ENCODE measurements at places on chromosomes 7 and 10.

GRCh38 chr10:22999942-23000341 lies 72.1 kb downstream of the ARMC3 start:
- no peak for DNase-seq

GRCh38 chr10:83820033-83820432 lies 319.3 kb upstream of the GHITM start:
- no peak for DNase-seq

GRCh38 chr10:112490545-112490944 lies 43.5 kb downstream of the VTI1A start:
- DNase-seq, result no peak

DNA sequence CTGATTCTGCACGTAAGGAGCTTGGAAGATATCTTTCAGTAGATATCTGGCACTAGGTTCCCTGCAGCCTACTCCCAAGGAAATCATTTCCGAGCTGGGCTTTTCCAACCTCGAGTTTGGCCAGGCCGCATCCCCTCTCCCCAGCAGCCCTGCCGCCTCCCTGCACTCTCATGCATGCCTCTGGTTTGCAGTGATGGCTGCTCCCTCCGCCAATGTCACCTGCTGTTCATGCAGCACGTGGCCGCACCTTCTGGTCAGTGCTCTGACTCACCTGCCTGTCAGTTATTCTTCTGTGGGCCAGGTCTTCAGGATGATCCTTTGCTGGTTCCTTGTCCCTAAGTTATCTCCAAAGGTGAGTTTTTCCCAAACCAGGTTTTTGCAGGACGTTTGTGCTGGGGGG lies 50.6 kb upstream of the RASGEF1A start:
- DNase-seq, result peak; percentile 4

- peak; percentile 32 for DNase-seq
These were observed 371.6 kb downstream of the BBS9 start for GRCh38 chr7:33500703-33501701.

- DNase-seq, result peak; percentile 60
These were observed 352.2 kb downstream of the TFEC start for GRCh38 chr7:115678086-115678982.

GRCh38 chr7:99137411-99138180 lies 6.3 kb downstream of the SMURF1 start:
- DNase-seq, result peak; percentile 77

GRCh38 chr7:116464375-116464774 lies 35.2 kb upstream of the CAV2 start:
- no peak for DNase-seq

GRCh38 chr7:120278773-120279172 lies 5.8 kb downstream of the KCND2 start:
- no peak for DNase-seq

GRCh38 chr7:63023182-63023787 lies 975.4 kb upstream of the ZNF722 start:
- no peak for DNase-seq

GRCh38 chr7:158836692-158837091 lies 7.4 kb upstream of the ESYT2 start:
- DNase-seq, result no peak

DNA sequence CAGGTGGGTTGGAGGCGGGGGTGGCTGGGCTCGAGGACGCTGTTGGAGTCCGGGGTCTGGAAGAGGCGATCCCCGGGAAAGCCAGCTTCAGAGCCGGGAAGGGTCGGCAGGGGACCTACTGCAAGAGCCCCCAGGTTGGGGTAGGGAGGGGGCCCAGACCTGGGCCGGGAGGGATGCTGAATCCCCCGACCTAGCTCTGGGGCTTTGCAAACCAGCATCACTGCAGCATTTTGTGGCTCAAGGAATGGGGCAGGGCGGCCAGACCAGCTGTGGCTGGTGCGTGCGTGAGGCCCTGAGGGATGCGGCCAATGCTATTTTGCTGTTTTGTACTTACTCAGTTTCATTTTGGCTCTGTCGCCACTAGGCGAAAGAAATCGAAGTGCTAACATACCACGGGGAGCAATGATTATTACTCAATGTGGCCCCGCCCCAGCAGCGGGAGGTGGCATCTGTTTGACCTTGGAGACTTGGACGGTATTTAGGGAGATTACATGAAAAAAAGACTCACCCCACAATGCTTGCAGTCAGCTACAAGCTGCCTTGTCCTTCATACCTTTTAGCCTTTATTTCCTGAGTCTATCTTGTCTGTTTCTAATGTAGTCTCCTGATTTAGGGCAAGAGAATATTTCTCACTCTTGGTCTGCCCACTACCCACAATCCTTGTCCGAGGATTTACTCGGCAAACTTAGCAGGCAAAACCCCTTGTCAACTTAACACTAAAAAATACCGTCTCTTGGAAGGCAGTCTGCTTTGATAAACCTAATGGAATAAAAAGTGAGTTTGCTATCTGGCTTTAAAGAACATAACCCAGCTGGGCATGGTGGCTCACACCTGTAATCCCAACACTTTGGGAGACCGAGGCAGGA lies 16.2 kb downstream of the HSPB1 start:
- DNase-seq, result peak; percentile 92

DNA sequence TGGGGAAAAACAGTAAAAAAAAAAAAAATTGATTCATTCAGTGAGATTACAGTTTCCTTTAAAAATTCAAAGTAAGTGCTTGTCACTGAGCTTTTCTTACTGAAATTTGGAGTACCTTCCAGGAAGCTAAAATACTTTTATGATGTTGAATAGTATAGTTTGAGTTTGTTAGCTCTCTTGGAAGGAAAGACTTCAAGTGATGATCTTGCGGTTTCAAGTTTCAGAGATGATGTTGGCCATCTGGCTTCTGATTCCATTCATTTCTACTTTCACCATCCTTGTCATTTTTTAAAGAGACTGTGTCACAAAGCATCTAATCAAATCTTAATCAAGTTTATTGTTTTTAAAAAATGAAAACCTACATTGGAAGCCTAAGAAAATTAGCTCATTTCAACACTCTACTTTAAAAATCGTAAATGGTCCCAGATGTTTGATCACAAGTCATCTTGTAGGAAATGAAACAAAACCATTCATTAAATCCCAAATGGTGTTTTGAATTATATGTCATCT lies 4.9 kb upstream of the HERPUD2 start:
- DNase-seq, result no peak

- DNase-seq, result no peak
These were observed 11.6 kb downstream of the GRID1 start for GRCh38 chr10:86354761-86355540.

GRCh38 chr7:83468251-83468739 lies 180.6 kb downstream of the SEMA3E start:
- DNase-seq, result peak; percentile 87

GRCh38 chr10:123062726-123063125 lies 53.9 kb downstream of the ACADSB start:
- no peak for DNase-seq

GRCh38 chr7:28609608-28610007 lies 197.3 kb downstream of the CREB5 start:
- no peak for DNase-seq

- DNase-seq, result peak; percentile 45
These were observed 58.5 kb upstream of the AHR start for GRCh38 chr7:17239683-17240521.

- peak; percentile 83 for DNase-seq
These were observed 951 bp downstream of the ELOVL3 start for GRCh38 chr10:102227050-102227449.

DNA sequence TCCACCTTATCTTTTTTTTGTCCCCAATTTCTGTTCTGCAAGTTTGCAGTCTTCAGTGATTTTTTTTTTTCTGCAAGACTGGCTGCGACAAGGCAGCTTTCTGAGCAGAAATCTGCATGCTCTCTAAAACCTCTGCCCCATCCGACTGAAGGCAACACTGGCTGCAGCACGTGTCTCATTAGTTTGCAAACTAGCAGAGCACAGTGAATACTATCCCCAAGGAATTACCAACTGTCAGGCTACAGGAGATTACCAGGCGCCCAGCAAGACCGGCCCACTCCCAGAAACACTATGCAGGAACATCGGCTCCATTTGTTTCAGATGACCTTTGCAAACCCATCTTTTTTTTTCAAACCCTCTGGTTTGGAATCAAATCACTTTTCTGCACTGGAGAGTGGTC lies 538.8 kb downstream of the SORCS1 start:
- DNase-seq, result no peak

DNA sequence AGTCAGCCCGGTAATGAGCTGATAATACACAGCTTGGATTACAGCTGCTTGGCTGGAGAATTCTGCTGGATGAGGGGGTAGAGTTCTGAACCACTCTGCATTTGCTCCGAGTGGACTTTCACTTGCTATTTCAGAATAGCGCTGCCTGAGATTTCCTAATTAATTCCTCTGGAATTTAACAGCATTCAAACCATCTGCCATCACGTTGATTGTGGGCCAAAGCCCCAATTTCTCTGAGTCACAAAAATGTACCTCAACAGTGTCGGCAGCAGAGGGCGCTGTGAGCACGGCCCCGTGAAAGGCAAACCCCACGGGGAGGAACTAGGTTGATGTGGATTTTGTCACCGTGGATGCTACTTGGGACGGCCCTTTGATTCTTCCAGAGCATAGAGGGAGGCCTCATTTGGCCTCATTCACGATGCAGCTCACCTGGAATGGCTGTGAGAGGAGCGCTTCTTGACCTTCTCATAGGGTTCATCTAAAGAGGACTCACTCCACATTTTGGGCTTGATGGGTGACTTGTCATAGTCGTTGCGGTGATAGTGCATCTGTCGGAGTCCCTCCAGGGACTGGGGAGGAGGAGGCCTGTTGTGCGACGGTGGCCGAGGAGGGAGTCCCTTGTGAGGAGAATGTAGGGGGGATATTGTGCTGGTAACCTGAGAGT lies 73.3 kb downstream of the PRPF18 start:
- DNase-seq, result peak; percentile 90

DNA sequence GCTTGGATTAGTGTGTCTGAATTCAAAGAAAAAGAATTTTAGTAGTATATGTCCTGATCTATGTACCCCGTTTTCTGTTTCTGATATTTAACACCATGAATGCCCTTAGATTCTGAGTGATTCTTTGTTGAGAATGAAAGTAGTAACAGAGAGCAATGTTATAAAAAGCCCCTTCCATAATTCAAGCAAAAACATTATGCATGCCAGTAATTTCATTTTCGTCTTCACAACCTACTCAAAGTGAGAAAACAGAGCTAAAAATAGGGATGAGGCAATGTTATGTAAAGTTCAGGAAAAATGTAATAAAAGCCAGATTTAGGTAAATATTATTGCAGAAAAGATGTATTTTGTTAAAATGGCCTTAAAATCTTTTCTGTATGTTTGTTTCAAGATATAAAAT lies 28.1 kb downstream of the PTPRZ1 start:
- DNase-seq, result no peak

DNA sequence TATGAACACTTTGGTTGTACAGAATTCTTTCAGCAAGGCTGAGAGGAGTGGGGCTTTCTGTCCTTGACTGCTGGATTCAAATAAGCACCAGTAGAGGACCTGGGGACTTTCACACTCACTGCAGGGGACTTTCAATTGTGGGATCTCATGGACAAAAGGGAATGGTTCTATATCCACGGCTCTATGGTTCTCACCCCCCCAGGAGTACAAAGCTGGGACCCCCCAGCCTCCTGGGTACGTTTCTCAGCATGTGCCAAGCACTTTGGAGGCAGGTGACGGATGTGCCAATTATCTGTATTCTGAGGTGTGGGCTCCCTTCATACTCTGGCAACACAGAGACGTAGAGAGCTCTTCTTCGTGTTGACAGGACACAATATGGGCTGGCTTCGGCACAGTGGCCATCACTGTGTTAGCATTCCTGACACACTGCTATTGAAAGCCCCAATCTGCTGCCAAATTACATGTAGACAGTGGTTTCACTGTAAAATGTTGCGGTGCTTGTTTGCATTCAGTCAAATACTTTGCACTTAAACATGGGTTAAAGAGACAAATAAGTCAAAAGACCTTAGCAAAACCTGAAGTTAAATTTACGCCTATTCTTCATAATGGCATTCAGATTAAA lies 92.7 kb upstream of the SAMD8 start:
- no peak for DNase-seq

DNA sequence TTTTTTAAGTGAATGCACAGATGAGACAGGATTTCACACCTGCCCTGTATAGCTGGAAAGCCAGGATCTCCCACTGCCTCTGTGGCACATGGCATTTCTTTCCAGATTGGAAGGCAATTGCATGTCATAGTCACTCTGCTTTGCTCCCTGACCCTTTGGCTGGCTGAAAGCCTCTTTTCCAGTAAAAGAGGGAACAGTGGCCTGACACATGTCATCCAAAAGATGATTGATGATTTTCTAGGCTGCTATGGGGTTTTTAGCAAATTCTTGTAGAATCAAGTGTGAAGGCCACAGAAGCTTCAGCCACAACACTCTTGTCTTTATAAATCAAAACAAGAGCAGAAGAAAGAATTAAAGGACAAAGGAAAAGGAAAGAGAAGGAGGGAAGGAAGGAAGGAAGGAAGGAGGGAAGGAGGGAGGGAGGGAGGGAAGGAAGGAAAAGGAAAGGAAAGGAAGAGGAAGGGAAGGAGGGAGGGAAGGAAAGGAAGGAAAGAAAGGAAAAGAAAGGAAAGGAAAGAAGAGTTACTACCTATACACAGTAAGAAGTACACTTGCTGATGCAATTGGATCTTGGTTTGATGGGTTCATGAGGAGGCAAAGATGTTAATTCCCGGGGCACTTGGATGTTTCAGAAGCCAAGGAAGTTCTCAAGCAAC lies 158.9 kb upstream of the FRMD4A start:
- no peak for DNase-seq

GRCh38 chr10:121596689-121597503 lies 1.3 kb downstream of the FGFR2 start:
- peak; percentile 55 for DNase-seq

GRCh38 chr10:88076027-88076880 lies 212.8 kb downstream of the PTEN start:
- DNase-seq, result no peak

- no peak for DNase-seq
These were observed 643.7 kb downstream of the INHBA start for GRCh38 chr7:41058986-41059741.

DNA sequence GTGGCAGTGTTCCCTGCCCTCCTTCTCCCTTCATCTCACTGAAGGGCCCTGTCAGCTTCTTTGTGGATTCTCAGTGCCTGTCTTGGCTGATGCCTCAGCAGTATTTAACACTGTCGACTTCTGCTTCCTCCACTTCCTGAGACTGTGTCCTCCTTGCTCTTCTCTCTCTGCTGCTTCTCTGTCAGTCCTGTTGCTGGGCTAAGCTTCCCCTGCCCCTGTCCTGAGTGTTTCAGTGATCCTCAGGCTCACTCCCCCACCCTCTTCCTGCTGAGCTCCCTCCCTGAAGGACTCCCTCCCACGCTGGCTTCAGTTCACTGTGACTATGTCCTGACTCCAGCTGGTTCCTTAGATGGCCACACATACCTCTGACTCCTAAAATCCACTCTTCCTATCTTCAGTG lies 64.9 kb downstream of the CREM start:
- no peak for DNase-seq

DNA sequence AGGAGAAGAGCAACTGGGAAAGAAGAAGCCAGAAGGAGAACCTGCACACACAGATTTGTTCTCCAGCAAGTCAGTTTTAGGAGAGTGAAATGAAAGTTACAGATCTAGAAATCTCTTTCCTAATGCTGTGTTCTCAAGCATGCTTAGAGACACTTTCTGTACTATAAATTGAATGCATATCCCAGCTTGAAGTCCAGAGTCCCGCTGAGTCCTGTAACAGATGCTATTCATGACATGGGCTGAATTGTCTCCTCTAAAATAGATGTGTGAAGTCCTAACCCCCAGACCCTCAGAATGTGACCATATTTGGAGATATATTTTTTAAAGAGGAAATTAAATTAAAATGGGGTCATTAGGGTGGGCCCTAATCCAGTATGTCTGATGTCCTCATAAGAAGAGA lies 46.9 kb upstream of the GJD4 start:
- no peak for DNase-seq
